ENCODE measurements at places on chromosomes 4 and X.

DNA sequence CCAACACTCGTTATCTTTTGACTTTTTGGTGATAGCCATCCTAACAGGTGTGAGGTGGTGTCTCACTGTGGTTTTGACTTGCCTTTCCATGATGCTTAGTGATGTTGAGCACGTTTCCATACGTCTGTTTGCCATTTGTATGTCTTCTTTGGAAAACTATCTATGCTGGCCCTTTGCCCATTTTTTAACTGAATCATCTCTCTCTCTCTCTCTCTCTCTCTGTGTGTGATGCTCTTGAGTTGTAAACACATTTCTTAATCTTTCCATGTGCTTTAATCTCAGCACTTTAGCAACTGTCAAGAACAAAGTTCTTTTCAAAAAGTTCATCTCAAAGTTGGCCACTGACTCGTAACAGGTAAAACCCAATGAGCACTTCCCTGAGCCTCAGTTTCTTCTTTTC is 10.5 kb downstream of the SORBS2 start:
- no peak for DNase-seq

DNA sequence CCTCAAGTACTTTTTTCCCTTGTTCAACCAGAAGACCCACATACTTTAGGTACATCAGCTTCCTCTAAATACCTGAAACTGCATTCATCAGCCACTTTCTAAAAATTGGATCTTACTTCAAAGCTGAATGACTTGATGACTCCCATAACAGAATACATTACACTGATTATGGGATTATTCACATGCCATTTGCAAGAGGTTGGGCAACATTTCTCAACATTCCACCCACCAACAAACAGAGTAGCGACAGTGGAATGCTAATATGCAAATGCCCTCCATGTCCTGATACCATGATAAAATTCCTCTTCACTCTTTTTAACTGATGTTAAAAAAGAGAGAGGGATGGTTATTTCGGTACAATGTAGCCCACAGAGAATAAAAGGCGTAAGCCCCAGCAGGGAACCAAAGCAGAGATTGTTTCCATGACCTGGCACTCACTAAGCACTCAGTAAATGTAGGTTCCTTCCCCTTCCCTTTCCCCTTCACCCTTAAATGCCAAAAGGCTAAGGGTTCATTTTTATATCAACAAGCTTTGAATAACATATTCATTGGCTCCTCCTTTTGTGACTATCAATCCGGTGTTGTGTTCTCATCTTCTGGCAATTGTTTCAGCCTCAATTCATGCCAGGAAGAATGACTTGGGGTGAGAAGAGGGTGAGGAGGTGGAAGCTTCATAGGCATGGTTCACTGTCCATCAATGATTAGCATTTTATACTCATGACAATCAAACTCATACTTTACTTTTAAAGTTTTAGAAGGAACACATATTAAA is 317.2 kb downstream of the DHX15 start:
- DNase-seq = no peak

DNA sequence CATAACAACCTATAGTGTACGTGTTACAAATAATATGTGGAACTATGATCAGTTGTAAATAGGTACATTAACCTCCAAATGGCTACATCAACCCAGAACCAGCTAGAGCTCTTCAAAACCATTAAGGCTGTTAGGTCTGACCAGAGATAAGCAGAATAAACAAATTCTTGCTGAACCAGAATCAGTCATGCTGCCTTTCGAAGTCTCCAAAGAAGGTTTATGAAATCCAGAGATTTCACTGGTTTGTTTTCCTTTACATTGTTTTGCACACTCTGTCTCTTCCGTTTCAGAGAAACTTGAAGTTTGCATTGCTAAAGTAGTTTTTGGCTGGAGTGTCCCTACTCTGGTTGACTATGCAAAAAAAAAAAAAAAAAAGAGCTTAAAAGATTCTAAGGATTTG is 177.3 kb upstream of the SLIT2 start:
- no peak for DNase-seq

- DNase-seq = no peak
Observed at GRCh38 chr4:69828828-69829227, 31.1 kb downstream of the SULT1E1 start.

DNA sequence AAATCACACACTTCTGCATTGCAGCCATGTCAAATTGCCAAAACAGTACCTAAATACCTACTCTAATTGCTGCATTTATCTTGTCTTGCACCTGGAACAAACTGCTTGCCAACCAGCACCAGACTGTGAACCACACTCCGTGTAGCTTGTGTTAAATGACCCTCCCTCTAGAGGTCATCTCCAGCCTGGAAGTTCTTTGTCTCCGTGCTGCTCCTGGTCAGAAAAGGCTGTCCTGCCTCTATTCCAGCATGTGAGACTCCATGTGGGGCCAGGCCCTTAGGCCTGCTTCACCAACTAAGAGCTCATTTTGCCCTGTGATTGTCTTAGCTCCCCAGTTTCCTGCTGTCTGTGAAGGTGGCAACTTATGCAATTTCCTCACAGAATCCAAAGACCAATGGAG is 28.3 kb downstream of the CNGA2 start:
- no peak for DNase-seq

GRCh38 chr4:73998040-73999011 is at the start of gene CXCL5:
TSS of gene CXCL5 (minus strand) at chr4:73998677. CDS start at chr4:73998581, 96 bp downstream.
- DNase-seq = no peak

DNA sequence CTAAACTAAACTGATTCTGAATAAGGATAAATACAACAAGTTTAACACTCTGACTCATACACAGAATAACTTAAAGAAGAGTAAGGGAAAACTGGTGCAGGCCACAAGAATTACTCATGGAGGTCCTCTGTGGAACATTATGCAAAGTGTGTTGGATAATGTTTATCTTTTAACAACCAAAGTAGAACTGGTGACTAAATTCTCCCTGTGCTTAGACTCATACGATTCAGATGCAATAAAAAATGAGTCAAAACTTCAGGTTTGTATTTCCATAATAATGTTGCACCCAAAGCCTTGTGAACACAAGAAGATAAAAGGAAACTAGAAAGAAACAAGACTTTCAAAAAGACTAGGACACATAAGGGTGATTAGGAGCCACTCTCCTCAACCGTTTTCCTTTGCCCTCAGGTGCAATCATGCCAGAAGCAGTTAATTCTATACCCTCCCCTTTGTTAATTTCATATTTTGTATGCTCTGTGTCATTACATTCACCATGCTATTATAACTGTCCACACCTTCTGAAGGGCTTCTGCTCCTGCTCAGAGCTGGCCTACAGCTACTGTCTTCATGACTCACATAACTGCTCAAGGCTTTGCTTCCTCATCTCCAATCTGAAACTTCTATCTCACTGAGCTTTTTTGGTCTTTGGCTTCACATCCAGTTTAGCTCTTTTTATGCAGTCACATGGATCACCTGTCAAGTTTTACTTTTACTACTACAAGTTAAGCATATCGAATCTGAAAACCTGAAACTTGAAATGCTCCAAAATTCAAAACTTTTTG is 60.2 kb downstream of the KCNIP4 start:
- DNase-seq = no peak

DNA sequence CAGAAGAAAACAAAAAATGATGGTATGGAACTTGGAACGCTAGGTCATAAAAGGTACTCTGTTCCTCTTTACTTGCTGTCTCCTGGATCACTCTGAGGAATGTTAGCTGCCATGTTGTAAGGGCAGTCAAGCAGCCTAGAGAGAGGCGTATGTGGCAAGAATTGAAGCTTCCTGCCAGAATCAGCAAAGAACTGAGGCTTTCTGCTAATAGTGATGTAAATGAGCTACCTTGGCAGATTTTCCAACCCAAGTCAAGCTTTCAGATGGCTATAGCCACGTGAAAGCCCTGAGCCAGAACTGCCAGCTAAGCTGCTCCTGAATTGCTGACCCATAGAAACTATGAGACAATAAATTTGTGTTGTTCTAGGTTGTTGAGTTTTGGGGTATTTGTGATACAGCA is 38.7 kb downstream of the AASDH start:
- DNase-seq = no peak

GRCh38 chrX:14712096-14712495 is 160.8 kb downstream of the FANCB start:
- no peak for DNase-seq

- no peak for DNase-seq
Observed at GRCh38 chrX:53357799-53358530, 64.5 kb downstream of the SMC1A start.
